ENCODE measurements at places on chromosomes 3 and 15.

DNA sequence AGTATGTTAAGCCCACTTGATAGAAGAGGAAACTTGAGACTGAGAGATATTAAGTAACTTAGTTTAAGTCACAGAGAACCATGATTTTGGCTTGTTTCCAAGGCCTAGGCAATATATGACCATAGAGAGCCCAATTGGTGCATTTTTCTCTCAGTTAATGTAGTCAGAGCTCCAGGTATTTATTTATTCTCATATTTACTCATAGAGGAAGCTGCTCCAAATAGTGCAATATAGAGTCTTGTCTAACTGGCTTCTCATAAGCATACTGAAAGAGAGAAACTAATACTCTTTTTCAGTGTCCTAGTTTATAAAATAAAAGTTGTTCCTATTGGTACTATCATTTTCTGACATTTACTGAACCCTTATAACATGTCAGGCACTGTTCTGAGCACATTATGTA is 15.2 kb downstream of the TRNT1 start:
- no peak for DNase-seq

- DNase-seq: no peak
These were observed 15.3 kb upstream of the GNB5 start for GRCh38 chr15:52206446-52206845.

DNA sequence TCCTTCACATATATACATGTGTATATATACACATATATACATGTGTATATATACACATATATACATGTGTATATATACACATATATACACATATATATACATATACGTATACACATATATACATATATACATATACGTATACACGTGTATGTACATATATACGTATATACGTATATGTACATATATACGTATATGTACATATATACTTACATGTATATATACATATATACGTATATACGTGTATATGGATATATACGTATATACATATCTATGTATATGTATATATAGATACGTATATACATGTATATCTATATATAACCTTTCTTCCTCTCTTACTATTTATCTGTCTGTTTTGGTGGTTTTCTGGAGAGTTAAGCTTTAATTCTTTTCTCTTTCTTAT is 114.8 kb downstream of the NR2E3 start:
- no peak for DNase-seq

GRCh38 chr3:173351886-173352285 is 45.7 kb upstream of the NLGN1 start:
- DNase-seq: no peak

GRCh38 chr3:193546129-193546528 is 8.6 kb downstream of the ATP13A4 start:
- DNase-seq: no peak

GRCh38 chr3:193837347-193837827 is 244.4 kb downstream of the OPA1 start:
- DNase-seq: no peak

GRCh38 chr3:127455541-127456450 is 134.7 kb downstream of the TPRA1 start:
- peak; percentile 63 for DNase-seq

DNA sequence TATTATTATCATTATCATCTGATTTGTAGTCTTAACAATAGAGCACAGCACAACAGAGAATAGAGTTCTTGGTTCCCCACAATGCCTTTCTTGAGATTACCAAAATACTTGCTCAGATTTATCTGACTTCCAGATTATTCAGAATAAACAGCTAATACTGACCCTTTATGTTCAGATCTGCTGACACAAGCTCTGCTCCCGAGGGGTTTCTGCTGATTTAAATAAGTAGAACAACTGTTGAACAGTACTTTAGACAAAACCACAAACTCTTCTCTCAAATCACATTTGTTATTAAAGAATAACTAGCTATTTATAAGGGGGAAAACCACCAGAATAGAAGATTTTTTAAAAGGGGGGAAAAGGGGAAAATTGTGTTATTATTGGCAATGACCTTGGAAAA is 380.2 kb upstream of the ATP11B start:
- DNase-seq: no peak

- DNase-seq: no peak
These were observed 31.2 kb downstream of the WWTR1 start for GRCh38 chr3:149626671-149627070.

DNA sequence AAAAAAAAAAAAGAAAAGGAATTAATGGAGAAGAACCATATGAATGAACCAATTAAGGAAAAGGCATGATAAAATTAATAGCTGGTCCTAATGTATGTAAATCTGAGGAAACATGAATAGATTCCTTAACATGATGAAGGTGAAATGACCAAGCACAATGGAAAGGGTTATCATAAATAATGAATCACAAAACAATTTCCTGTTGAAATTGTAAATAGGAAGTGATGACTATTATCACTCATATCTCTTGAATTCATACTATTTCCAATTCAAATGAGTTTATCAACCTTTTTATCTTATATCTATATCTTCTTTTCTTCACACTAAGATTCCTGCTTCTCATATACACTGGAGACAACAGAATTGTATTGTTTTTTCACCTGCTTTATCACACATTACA is 32.0 kb downstream of the AADACL2 start:
- no peak for DNase-seq

- DNase-seq: no peak
These were observed 51.9 kb downstream of the SCN5A start for GRCh38 chr3:38597502-38598060.

- DNase-seq: no peak
These were observed 14.6 kb upstream of the FANCD2 start for GRCh38 chr3:10011631-10012030.

DNA sequence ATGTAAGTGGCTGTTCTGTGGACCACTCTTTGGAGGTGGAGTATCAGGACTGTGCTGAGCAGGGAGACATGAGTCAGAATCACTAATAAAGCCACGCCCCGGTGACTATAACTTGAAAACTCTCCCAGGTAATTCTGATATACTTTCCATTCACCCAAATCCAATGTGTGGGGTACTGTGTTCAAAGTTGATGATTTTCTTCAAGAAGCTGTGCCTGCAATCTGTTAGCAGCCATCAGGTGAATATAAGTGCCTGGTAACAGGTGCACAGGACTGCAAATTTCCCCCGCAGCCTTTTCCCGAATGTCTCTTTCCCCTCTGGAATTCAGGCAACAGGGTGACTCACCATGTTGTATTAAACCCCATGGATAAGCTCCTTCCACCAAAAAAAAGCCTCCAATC is 17.0 kb downstream of the MAGI1 start:
- DNase-seq: no peak

DNA sequence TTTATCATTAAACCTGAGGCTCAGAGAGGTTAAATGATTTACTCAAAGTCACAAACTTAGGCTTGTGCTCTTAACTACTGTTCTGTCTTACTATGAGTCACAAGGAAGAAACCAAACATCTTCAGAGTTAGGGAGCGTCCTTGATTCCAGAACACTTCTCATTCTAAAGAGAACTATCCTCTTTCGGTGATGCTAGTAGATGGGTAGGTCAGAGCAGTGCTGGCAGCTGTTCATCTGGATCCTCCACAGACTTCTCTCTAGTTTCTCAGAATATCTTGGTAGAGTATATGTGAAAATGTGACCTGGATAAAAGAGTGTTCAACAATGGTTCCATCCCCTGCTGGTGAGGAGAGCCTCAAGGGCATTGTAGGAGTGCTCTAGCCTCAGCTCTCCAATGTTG is 3.3 kb downstream of the ARL6IP5 start:
- DNase-seq: no peak

GRCh38 chr3:56795097-56795828 is 6.5 kb downstream of the ARHGEF3 start:
- DNase-seq: no peak

- no peak for DNase-seq
These were observed 202.1 kb upstream of the NSMCE3 start for GRCh38 chr15:29471757-29472156.

DNA sequence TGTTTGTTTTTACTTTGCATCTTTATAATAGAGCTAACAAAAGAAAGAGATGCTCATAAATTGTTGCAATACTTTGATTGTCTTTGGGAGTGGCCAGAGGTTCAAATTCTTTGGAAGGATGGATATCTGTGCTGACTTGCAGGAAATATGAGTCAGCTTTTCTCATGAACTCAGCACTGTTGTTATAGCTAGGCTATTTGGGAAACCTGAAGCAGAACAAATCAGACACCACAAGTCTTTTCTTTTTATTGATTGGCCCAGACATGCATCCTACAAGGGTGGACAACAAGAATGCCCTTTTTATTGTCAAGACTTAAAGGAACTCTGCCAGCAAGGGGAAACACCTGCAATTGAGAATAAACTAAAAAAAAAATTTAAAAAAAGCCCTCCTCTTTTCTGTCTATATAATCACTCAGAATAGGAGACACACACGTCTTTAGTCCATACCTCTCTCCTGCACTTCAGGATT is 4.6 kb upstream of the DENND4A start:
- DNase-seq: no peak

GRCh38 chr3:34411596-34411995 is 613.2 kb downstream of the PDCD6IP start:
- DNase-seq: no peak

DNA sequence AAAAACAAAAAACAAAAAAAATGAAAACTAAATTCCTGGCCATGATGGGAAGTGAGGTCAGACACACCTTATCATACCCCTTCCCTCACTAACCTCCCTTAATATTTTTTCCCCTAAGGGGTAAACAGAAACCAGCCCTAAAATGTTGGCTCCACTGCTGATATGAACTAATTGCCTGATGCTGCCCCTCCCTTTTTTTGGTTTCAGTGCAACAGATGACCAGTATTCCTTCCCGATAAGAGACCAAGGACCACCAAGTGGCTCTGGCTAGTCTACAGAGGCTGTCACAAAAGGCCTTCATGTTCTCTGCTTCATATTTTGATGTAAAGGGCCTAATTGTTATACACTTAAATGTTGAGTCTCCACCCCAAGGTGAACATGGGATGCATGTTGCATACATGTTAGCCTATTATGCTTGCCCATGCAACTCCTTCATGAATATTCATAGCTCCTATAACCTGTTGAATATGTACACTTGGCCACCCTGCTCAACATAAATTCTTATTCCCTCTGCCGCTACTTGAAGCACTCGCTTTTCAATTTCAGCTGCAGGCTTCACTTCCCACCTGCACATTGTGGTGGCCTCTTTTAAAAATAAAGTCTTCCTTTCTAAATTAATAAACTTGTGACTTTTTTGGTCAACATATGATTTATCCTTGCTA is 12.3 kb upstream of the STAC start:
- DNase-seq: no peak

GRCh38 chr3:30567139-30567753 is 39.2 kb upstream of the TGFBR2 start:
- DNase-seq: no peak

Data from activated CD4-positive, CD25-positive, alpha-beta regulatory T cell treated with anti-CD3 and anti-CD28 coated beads, Interleukin-2, amount 50 U/mL, for 72 hours (primary cell).